Muscle of back (tissue), 13 donors: ENCODE measurements at places on chromosomes 3 and 15. TPM values are rescaled to one million over a fixed set of nuclear protein-coding genes. Genes with fewer than 3 reads are reported as not detected.

GRCh38 chr3:143769616-143770015, 78.7 kb downstream of the SLC9A9 start:
- peak; percentile 27 for DNase-seq

PIGZ gene
- 0.79 TPM for polyA plus RNA-seq

DNA sequence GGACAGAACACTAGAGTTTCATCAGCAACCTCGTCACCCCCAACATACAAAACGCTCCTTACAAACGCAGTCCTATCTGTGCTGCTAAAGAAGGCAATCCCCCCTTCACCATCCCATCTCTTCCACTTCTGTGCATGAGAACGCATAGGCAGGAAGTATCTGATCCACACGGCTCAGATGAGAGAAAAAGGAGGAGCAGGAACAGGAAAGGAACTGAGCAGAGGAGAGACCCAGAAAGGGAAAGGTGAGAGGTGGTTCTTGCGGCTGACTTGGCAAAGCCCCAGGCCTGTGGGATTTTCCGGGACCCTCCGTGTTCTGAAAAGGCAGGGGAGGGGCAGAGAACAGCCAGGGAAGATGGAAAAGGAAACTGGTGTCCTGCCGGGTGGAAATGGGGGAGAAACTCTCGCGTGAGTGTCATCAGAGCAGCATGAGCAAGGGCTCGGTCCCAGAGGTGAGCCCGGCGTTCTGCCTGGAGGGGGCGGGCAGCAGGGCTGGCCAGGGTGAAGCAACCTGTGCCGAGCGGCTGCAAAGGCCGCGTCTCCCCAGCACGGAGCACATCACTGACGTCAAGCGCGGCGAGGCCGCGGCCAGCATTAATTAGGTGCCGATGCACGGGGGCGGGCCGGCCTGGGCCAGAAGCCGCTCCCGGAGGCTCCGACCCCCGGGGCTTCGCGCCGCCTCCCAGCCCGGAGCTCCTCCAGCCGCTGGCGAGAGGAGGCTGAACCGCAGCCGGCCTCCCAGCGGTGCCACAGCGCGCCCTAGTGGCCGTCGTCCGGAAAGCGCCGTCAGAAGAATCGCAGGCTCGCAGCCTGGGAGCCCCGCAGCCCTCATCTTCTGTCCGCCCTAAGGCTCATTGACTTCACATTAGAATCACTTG, 35.8 kb downstream of the CPN2 start:
- peak; percentile 86 for DNase-seq

DNA sequence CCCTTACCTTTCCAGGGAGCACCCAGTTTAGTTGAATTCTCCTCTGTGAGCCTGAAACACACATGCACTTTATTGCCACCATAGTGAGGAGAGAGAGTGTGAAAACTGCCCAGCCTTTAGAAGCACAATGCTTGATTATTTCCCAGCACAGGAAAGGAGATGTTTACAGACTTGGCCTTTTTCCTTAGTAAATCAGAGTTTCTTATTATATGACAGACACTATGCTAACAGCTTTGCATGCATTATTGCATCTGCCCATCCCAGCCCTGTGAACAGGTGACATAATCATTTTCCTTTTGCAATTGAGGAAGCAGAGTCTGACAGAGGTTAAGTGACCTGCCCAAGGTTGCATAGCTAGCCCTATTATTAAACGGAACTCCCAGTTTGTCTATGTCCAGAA, 36.5 kb downstream of the CAPN3 start:
- no peak for DNase-seq

SAMMSON gene
- polyA plus RNA-seq: 0.15 TPM

GRCh38 chr3:40191850-40192448, 117.6 kb upstream of the EIF1B start:
- DNase-seq: peak; percentile 58

GRCh38 chr15:62666046-62666445, 376.5 kb upstream of the TPM1 start:
- DNase-seq: no peak
